ENCODE measurements at places on chromosomes 6 and 20. TPM values are rescaled to one million over a fixed set of nuclear protein-coding genes. Genes with fewer than 3 reads are reported as not detected.

DNA sequence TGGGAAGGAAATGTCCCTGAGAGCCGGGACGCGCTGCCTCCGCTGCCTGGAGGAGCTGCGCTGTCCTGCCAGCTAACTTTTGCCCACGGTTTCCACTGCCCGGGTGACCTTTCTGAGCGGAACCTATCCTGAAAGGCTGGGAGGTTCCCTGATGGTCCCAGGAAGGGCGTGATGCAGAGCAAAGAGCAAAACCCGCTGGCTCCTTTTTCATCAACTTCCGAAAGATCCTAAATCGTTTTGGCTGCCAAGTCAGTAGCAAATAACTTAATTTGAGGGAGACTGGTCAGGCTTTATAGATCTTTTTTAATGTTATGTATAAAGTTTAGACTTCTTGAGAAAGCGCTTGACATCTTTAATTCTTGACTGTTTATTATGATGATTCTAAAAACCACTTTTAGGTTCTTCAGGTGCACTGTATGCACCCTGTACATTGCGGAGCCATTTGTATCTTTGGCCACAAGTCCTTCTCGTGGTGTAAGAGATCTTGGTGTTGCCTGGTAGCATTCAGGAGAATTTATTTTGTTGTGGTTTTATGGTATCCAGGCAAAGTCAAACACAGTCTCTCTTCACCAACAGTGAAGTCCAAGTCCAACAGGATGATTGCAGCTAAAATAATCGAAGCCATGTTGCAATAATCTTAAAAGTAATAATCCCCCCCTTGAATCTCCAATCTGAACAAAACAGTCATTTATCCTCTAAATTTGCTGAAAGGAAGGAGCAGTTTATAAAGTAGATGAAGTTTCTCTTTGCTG lies at the start of gene SYNE1:
Gene SYNE1, minus strand, starts transcription at position 67 of the 752 bp plus-strand sequence. CDS start 9,031 bp downstream, outside the sequence.
- no peak for DNase-seq

DNA sequence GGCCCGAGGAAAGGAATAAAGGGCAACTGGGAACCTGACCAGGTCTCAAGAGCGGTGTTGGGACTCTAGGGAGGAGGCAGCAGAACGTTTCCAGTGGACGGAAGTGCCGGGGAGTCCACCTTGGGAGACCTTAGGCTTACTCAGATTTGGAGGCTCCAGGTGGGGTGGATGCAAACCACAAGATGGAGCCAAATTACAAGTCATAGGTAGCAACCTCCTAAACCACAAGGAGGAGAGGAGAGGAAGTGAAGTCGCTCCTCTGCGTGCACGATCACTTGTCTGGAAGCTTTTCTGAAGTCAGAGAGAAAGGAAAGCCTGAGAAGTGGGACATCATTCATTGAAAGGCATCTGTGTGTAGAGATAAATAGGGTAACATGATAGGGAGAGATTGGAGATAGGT lies 9.3 kb downstream of the HLA-DOA start:
- DNase-seq: no peak

The FAM217B gene
- 8.4 TPM for polyA plus RNA-seq

The ERVFRD-1 gene
- polyA plus RNA-seq: 0.09 TPM

The AKAP7 gene
- 11.0 TPM for polyA plus RNA-seq

DNA sequence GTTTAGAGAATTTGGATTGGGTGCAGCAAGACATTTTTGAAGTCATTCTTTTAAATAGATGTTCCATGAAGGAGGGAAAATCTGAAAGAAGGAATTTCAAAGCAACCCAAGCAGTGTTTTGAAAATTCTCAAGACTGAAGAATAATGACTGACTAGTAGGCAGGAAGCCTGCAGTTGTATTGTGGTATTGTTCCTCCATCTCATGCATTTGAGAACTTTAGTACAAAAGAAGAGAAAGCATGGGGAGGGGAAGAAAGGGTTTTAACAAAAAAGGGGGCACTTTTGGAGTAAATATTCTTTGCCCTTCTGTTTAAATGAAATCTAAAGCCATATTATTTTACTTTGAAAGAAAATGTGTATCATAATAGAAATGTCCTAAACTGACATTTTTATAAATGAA lies 6.6 kb downstream of the NCOA3 start:
- DNase-seq: no peak

GRCh38 chr6:105194591-105194990 lies 14.8 kb upstream of the POPDC3 start:
- no peak for DNase-seq

GRCh38 chr20:32622585-32623468 lies 37.7 kb upstream of the NOL4L start:
- no peak for DNase-seq

- DNase-seq: no peak
Measured at GRCh38 chr6:33249732-33250630, 21.7 kb downstream of the VPS52 start.

The HTR1B gene
- polyA plus RNA-seq: not detected

The GSTA2 gene
- not detected for polyA plus RNA-seq

GRCh38 chr20:36830791-36831691 lies 44.9 kb upstream of the TLDC2 start:
- no peak for DNase-seq

DNA sequence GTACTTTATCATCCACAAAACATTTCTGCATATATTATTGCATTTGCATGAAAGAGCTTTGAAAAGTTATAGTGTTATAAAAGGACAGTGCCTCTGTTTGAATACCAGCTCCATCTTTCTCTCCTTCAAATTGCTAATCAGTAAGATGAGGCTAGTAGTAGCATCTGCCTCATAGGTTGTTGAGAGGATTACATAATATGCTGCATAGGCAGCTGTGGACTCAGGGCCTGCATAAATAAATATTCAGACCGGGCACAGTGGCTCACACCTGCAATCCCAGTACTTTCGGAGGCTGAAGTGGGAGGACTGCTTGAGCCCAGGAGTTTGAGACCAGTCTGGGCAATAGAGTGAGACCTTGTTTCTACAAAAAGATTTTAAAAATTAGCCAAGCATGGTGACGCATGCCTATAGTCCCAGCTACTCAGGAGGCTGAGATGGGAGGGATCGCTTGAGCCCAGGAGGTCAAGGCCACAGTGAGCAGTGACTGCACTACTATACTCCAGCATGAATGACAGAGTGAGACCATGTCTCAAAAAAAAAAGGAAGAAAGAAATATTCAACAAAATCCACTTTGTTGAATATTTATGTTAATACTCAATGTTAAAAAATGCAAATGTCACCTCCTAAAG lies 18.3 kb upstream of the SEC63 start:
- DNase-seq: no peak

- DNase-seq: peak; percentile 7
Measured at GRCh38 chr6:34792605-34793500, 970 bp downstream of the BLTP3A start.

- peak; percentile 85 for DNase-seq
Measured at GRCh38 chr6:143060354-143060805, 309 bp upstream of the AIG1 start.

DNA sequence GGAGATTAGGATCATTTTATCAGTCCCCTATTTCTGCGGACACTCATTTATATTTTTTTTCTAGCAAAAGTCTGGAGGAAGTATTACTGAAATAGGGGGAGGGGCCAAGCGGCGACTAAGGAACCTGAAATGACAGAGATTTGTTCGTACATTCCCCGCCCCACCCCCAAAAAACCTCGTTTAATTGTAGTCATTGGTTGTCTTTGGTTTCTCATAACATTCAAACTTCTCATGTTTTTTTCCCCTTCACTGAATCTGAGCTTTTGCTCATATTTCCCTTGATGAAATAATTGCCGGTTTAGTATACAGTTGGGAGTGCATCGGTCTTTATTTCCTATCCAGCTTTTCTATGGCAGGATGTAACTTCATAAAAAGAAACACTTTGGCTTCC lies 768 bp upstream of the FYN start:
- peak; percentile 26 for DNase-seq

DNA sequence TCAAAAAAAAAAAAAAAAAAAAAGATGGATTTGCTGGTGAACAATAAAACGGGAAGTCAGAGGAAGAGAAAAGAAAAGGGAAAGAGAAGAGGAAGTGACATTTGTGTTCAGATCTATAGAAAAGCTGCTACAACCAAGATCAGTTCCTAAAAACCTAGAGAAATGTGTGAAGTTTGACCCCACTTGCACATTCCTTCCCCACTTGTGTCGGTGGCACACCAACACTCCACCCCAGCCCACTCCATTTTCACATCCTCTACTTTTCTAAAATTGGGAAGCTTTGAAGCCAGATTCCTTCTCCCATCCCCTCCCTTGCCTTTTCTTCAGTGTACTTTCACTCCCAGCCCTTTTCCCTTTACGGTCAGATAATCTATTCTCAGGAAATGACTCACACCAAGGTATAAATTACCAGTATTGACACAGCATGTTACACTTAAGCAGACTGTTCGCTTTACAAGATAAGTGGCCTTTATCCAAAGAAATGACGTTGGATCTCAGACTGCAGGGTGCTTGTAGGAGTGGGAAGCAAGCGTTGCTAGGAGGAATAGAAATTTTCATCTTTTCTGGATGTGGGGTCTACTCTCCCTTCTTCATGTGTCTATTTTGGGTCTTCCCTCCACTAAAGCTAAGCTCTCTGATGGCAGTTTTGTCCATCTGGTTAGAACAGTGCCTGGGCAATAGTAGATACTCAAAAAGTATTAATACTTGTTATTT lies 92.5 kb upstream of the ADGRF1 start:
- DNase-seq: no peak

GRCh38 chr6:163960128-163960527 lies 545.6 kb downstream of the QKI start:
- DNase-seq: no peak

- peak; percentile 28 for DNase-seq
Measured at GRCh38 chr6:36692220-36692619, 5.4 kb upstream of the RAB44 start.

The CDH22 gene
- not detected for polyA plus RNA-seq

DNA sequence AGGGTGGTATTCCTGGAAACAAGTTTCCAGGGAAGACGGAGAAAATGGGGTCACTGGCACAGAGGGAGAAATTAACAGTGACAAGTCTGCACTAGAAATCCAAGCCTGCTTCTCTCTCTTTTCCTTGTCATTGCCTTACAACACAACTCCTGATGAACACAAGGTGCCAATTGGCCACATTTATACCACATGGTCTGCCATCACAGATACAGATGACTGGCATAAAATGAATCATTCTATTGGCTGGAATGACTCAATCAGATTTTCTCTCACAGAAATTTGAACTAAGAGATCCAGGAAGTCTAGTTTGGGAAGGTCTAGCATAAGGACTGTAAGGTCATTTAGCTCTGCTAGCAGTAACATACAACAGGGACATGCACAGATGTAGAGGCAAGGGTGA lies 190.3 kb downstream of the LINC00237 start:
- no peak for DNase-seq

The LY6G6F gene
- polyA plus RNA-seq: 2.5 TPM

DNA sequence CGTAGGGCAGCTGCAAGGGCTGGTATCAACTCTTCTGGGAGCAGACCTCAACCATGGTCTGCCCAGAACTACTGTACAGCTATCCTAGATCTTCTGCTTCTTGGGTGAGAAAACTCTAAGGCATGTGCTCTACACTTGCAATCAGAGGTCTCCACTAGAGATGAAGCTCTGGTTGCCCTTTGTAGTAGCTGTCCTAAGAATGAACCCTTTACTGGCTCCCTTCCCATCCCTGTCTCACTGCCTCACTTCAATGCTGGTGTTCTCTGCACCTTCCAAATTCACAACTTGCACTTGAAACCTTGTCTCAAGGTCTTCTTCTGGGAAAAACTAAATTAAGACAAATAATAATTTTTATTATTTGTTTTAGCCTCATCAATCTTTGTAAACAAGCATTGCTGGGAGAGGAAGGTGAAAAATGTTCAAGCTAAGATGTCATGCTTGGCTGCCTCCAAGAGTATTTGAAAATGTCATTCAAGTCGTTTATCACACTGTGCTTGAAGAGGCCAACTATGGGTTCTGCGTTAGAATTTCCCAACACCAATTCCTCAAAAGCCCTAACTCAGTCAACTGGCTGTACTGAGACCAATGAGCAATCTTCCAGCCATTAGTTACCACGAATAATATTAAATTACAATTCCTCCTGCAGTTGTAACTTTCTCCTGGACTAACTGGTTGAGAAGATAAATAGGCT lies 255.7 kb upstream of the PRND start:
- no peak for DNase-seq

The SLC35F1 gene
- polyA plus RNA-seq: not detected

- no peak for DNase-seq
Measured at GRCh38 chr6:131890091-131890490, 61.1 kb downstream of the CCN2 start.

GRCh38 chr6:141552463-141552862 lies 580.3 kb upstream of the GJE1 start:
- no peak for DNase-seq

DNA sequence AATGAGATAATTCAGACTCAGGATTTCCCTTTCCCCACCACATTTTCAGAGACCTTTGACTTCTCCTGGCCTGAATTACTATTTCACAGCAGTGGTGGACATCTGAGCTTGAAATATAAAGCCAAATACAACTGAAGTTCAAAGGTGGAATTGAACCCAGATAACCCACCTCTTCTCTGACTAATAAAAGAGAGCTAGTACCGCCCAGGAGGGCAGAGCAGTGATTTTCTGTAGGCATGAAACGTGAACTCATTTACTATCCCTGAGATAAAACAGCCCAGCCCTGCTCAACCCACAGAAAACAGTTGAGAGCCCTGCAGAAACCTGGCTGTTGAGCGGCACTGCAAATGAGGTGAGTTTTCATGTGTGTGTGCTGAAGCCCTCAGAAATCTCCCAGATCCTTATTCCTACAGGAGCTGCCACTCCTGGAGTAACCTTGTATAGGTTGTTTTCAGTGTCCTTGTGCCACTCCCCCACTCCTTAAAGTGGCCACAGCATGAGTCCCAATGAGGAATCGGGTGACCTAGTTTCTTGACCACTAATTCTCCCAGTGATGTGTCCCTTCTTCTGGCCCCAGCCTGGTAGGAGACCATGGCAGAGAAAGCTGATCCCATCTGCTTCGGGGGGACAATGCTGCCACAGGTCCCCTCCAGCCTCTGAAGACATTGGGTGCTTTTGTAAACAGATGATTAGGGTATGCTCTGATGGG lies 99.2 kb downstream of the NOL4L start:
- no peak for DNase-seq

DNA sequence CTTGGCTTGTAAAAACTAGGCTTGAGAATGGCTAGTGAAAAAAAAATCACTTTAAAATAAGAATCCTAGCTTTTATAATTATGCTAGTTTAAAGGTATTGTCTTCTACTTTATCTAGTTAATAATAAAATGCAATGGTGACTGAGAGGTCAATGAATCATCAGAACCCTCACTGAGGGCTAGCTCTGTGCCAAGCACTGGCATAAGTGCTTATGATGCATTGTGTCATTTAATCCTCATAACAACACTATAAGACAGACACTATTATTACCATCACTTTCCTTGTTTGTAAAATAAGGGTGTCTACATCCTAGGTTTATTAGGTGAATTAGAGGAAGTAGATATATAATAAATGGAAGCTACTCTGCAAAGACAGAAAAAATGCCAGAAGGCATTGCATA lies 144.3 kb downstream of the F13A1 start:
- no peak for DNase-seq

DNA sequence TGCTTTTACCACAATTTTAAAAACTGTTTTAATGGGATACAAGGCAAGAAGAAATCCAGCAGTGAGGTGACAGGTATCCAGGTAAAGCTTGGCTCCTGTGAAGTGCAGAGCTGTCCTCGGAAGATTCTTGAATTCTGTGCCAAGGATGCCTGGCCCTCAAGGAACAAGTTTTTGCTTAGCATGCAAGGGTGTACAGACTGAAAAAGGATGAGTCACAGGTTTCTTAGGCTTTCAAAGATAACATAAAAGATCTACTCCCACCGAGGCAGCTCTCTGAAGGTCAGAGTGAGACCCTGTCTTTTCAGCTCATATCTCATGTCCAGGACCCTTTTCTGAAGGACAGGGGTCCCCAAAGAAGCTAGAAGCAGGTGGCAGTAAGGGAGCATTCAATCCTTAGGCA lies 83.3 kb downstream of the CHD6 start:
- DNase-seq: no peak

The IP6K3 gene
- not detected for polyA plus RNA-seq

The BFSP1 gene
- 4.8 TPM for polyA plus RNA-seq
